Epithelial cell of esophagus (primary cell): ENCODE measurements at places on chromosomes 7 and 10.
A peak's percentile ranks its signal among the peaks of the same experiment; 100 is the strongest.

GRCh38 chr10:71737834-71738197 lies 18.2 kb upstream of the C10orf105 start:
- no peak for DNase-seq

DNA sequence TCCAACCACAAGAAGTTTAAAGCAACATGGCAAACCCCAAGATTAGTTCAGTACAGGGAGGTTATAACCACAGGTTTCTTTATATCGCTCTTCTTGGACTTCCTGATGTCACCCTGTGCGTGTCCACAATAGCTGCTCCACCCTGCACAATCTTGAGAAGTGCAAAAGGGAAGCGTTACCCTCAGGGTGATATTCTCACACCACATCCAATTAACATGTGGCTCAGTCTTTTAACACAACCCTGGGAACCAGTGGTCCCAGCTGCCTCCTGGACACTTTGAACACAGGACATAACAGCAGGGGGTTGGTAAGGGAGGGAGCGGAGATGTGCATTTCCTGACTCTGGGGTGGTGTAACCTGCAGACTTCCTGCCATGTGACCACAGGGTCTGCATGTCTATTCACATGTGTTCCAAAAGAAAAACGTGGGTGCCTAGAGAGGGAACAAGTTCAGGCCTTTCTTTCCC lies 64.6 kb downstream of the GSAP start:
- no peak for DNase-seq

DNA sequence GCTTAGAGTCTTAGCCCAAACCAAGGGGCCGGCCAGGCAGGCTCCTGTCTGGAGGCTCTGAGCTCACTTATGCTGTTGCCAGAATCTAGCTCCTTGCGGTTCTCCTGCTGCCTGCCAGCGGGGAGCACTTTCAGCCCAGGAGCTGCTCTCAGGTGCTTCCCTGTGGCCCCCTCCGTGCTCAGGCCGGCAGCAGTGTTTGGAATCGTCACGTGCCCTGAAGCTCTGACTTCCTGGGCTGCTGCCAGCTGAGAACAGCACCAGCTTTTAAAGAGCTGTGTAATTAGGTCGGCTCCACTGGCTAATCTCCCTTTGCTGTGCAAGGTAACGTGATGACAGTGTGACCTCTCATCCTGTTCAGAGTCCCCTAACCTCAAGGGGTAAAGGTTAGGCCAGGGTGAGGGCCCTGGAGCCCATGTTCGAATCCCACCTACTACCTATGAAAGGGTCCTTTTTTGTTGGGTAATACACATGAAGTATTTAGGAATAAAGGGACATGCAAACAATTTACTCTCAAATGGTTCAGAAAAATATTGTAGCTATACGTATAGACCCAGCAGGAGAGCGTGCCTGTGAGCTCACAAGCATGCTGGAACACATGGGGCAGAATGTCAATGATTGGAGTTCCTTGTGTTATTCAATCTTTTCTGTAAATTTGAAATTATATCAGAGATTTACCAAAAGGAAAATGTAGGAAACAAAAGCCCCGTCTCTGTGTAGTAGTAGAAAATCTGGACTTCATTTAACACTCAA lies 16.6 kb downstream of the ZNF862 start:
- DNase-seq: peak; percentile 58

DNA sequence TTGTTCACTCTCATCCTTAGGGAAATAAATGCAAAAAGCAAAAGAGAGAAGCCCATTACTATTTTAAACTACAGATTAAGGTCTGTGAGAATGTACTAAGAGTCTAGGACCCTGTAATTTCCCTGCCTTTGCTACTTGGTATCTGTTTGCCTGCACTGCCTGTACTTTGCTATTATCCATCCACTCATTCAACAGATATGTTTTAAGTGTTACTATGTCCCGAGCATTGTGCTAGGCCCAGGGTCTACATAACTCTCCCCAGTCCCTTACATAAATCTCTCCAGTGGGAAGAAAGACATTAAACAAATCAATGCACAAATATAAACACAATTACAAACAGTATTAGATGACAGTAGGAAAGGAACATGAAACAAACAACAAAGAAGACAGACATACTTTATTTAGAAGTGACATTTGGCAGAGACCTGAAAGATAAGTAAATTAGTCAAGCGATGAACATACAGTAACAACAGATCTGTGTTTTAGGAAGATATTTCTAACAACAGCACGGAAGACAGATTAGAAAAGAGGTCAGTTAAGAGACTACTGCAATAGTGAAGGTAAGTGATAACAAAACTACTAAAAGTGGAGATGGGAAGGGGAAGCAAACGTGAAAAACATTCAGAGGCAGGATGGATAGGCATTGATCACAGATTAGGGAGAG lies 30.0 kb downstream of the ZNF800 start:
- DNase-seq: no peak

- DNase-seq: peak; percentile 19
These were observed 12.3 kb downstream of the MRPS24 start for GRCh38 chr7:43856996-43857395.

- DNase-seq: no peak
These were observed 150.3 kb downstream of the LRRTM3 start for GRCh38 chr10:67076144-67076543.

DNA sequence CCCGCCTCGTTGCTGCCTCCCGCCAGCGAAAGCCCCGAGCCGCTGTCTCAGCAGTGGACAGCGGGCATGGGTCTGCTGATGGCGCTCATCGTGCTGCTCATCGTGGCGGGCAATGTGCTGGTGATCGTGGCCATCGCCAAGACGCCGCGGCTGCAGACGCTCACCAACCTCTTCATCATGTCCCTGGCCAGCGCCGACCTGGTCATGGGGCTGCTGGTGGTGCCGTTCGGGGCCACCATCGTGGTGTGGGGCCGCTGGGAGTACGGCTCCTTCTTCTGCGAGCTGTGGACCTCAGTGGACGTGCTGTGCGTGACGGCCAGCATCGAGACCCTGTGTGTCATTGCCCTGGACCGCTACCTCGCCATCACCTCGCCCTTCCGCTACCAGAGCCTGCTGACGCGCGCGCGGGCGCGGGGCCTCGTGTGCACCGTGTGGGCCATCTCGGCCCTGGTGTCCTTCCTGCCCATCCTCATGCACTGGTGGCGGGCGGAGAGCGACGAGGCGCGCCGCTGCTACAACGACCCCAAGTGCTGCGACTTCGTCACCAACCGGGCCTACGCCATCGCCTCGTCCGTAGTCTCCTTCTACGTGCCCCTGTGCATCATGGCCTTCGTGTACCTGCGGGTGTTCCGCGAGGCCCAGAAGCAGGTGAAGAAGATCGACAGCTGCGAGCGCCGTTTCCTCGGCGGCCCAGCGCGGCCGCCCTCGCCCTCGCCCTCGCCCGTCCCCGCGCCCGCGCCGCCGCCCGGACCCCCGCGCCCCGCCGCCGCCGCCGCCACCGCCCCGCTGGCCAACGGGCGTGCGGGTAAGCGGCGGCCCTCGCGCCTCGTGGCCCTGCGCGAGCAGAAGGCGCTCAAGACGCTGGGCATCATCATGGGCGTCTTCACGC lies 825 bp downstream of the ADRB1 start:
- no peak for DNase-seq

GRCh38 chr7:53101026-53101425 lies 65.6 kb downstream of the POM121L12 start:
- DNase-seq: peak; percentile 56

- no peak for DNase-seq
These were observed 32.1 kb downstream of the PRKG1 start for GRCh38 chr10:51106311-51106945.

DNA sequence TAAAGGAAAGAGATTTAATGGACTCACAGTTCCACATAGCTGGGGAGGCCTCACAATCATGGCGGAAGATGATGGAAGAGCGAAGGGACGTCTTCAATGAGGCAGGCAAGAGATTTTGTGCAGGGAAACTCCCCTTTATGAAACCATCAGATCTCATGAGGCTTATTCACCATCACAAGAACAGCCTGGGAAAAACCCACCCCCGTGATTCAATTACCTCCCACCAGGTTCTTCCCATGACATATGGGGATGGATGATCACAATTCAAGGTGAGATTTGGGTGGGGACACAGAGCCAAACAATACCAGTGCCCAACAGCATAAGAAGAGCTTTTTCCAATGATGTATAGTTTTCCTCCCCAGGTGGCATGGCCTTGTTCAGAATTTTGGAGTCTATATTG lies 11.2 kb upstream of the C7orf33 start:
- no peak for DNase-seq

DNA sequence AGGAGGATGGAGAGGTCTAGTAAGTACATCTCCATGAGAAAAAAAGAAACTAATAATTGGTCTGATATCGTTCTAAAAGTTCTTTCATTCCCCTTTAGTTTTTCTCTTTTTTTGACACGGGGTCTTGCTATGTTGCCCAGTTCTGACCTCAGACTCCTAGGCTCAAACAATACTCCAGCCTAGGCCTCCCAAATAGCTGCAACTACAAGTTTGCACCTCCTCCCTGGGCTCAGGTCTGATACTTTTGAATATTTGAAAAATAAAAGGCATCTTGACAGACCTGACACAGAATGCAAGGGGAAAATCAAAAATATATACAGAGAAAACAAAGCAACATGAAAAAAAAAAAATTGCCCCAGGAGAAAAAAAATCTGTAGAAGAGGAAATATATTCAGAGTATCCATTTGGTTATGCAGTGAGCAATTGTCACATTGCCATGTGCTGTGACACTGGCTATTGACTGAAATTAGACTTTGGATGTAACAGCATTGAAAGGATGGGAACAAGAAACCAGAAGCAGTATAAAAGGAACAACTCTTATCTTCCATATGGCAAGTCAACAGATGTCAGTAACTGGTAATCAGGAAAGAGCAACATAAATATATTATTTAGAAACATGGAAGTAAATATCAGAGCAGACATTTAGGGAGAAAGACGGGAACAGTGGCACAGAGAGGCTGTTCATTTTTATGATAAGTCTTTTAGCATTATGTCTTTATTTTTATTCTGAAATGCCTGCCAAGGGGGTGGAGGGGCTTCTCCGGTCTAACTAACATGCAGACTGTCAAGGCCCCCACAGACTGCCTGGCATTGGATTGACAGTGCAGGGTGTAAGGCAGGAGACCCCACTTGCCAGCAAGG lies 408.4 kb downstream of the PARD3 start:
- DNase-seq: no peak

- peak; percentile 99 for DNase-seq
These were observed 98.1 kb downstream of the MYOF start for GRCh38 chr10:93384006-93384405.

DNA sequence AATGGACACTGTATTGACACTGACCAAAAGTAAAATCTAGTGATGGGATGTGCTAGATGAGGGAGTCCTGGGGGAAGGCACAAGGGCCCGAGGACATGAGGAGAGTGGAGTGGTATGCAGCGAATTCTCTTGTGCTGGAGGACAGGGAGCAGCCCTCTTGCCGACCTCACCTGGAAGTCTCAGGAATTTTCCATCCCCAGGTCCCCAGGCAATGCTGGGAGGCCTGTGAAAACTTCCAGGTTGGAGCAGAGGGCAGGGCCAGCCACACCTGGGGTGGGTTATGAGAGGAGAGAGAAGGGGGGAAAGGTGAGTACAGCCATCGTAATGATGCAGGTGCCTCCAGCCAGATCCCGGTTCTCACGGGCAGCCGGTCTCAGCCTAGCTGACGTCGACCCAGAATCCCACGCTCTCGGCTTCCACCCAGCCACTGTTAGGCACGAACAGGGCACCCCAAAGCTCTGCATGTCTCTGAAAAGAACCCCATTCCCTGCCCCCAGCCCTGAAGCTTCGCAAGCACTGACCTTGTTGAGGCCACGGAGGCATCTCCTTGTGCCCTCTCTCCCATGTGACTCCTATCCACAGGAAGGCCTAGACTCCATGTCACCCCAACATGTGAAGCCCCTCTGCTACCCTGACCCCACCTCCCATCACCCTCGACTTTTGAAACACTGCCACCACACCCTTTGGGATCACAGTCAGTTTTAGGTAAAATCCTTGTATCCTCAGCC lies 239.7 kb upstream of the MYO3A start:
- DNase-seq: no peak

GRCh38 chr7:149838992-149839408 lies 825 bp downstream of the ZNF862 start:
- DNase-seq: peak; percentile 39

DNA sequence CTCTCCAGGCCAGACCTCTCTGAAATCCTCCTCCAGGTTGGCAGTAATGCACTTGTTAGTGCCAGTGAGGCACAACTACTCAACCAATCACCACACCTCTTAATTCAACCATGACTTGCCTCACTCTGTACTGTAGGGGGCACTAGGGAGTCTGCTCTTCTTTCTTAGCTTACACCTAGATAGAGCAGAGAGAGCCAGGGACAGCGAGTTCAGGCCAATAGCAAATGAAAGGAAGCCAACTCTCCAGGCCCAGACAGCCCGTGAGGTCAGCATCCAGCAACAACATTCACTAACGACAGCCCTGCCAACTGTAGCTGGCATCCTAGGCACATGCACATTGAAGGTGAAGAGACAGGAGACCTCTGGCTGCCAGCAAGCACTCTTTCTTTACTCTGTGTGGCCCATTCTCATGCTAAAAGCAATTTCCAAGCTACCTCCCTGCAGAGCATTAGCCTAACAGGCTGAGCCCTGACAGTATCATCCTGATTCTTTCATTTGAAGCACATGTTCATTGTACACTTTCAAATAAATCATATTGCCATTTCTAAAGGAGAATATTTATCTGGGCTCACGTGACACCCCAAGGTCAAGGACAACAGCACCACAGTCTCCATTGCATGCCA lies 136.3 kb downstream of the DPY19L1 start:
- DNase-seq: peak; percentile 12

DNA sequence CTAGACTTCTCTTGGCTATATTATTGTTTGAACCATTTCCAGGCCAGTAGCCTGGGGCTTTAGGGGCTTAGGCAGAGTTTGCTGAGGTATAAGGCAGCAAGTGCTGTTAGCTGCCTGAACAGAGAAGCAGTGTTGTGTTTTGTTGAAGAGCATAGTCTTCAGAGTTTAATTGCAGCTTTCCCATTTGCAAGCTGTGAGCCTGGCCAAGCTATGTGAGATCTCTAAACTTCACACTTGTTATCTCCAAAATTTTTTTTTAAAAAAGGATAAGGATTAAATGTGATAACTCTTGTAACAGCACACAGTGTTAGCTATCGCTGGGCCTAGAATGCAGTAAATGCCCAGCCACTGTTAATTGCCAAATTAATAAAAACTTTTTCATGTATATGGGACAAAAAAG lies 782.4 kb downstream of the REEP3 start:
- DNase-seq: no peak

DNA sequence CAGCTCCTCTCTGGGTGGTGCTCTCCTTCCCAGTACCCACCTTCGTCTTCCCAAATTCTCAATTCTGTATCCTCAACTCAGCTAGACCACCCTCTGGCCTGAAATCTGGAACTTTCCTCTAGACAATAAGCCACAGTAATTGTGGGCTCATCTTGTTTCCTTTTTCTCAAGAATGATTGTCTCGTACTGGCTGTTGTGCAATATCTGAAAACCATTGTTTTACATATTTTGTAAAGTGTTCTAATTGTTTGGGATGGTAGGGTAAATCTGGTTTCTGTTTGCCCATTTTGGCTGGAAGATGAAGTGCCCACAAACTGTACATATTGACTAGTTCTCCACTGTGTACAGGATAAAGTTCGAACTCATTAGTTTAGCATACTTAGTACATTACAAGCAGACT lies 11.3 kb upstream of the NOBOX start:
- no peak for DNase-seq

GRCh38 chr7:103989200-103989784 lies at the start of gene RELN:
Gene RELN, minus strand, starts transcription at chr7:103989658. Its CDS starts 302 bp downstream, at chr7:103989356.
- DNase-seq: peak; percentile 38

GRCh38 chr7:157657741-157658740 lies 321.2 kb downstream of the DNAJB6 start:
- no peak for DNase-seq

- DNase-seq: no peak
These were observed 144.7 kb downstream of the PFKFB3 start for GRCh38 chr10:6347391-6347951.

GRCh38 chr10:119216127-119216526 lies 8.8 kb downstream of the GRK5 start:
- DNase-seq: no peak
